ENCODE measurements at places on chromosomes 16 and 17. TPM values are rescaled to one million over a fixed set of nuclear protein-coding genes. Genes with fewer than 3 reads are reported as not detected.

DNA sequence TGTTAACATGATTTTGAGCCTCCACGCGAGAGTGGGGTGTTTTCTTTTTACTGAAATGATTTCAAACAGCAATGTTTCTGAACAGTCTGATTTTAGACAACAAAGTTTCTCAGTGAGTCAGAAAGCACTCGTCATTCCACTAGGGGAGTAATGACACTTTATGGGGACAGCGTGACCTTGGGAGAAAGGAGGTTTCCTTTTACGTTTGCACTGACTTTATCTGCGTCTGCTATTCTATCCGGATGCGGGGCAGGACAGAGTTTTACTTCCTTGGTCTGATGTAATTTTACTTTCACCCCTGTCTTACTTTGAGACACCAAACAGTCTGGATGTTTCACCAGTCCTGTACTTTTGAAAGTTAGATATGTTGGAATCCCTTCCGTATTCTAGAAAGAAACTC, 20.7 kb downstream of the SLC47A1 start:
- no peak for DNase-seq

GAST gene
- total RNA-seq: not detected

DNA sequence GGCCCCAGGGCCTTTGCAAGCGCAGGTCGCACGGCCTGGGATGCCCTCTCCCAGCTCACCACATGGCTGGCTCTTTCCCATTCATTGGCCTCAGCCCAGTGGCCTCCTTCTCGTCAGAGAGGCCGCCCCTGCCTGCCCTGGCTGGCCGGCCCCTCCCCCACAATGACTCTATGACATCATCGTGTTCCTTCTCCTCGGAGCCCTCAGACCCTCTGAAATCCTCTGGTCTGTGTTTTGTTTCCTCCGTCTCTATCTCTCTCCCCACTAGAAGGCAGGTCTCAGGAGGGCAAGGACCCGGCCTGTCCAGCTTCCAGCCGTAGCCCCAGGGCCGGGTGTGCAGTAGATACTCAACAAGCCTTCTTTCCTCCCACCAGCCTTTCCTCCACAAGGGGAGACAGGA, 164.8 kb upstream of the FOXF1 start:
- DNase-seq: no peak

LHX1 gene
- total RNA-seq: 51.9 TPM

- DNase-seq: no peak
Observed at GRCh38 chr17:51147650-51148049, 5.7 kb upstream of the NME1 start.

NOTUM gene
- total RNA-seq: not detected

DNA sequence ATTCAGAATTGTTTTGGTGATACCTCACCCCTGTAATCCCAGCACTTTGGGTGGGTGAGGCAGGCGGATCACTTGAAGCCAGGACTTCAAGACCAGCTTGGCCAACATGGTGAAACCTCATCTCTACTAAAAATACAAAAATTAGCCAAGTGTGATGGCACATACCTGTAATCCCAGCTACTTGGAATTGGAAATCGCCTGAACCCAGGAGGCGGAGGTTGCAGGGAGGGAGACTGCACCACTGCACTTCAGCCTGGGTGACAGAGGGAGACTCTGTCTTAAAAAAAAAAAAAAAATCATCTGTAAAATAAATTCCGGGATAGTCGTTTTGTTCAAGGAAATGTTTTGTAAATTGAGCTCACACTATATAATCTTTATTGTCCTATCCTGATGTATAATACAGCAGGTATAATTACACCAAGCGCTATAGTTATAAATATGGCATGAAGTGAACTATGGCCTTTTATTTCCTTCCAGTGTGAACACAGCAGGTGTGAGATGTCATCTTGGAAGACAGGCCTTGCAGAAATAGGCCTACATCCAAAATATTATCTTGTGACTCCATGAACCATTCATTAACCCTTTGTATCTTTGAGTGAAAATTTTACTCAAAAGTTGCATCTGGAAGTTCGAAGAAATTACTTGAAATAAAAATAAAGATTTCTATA, 25.4 kb downstream of the PLA2G10 start:
- DNase-seq: no peak

GRCh38 chr17:57228911-57229310, 27.4 kb upstream of the MSI2 start:
- no peak for DNase-seq

DNA sequence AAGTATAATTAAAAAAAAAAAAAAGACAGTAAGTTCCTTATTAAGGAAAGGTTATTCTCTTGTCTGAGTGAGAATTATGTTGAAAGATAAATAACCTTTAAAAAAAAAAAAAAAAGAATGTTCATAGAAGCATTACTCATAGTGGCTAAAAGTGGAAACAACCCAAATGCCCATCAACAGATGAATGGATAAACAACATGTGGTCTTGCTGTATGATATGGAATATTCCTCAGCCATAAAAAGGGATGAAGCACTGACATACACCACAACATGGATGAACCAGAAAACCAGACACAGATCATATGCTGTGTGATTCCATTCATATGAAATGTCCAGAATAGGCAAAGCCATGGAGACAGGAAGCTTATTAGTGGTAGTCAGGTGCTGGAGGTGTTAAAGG, 9.2 kb upstream of the CCNF start:
- no peak for DNase-seq

DNA sequence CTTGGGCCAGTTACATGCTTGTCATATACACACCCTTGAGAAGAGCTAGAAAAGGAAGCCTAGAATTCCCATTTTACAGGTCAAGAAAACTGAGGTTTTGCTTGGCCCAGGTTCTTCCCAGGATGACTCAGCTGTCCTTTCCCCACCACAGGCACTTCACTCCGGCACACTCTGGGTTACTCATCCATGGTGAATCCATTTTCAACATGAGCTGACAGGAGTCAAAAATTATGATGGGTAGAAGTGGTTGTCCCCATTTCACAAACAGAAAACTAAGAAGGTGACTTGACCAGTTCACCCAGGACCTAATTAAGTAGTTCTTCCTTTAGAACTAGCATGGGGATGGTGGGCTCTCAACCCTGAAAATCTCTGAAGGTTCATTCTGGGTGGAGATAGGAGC, 67.2 kb downstream of the USP22 start:
- no peak for DNase-seq

B4GALNT2 gene
- 0.94 TPM for total RNA-seq

GRCh38 chr16:85523602-85524364, 89.3 kb upstream of the GSE1 start:
- no peak for DNase-seq

GRCh38 chr17:8375738-8376259, 705 bp downstream of the KRABD2 start:
- no peak for DNase-seq

Measured in epithelial cell of proximal tubule (primary cell).